ENCODE measurements at places on chromosomes 16 and 17. TPM values are rescaled to one million over a fixed set of nuclear protein-coding genes. Genes with fewer than 3 reads are reported as not detected.

GRCh38 chr16:9070254-9070653 is 21.2 kb upstream of the HAPSTR1 start:
- no peaks in the 10 kb centered on the region for H3K27me3 ChIP-seq
- no peak overlapping the region for H3K4me3 ChIP-seq
- no peaks in the 10 kb centered on the region for H3K36me3 ChIP-seq
- no peak for DNase-seq
- no peaks in the 10 kb centered on the region for H3K4me1 ChIP-seq
- no peak overlapping the region for H3K27ac ChIP-seq

GRCh38 chr16:30837904-30838303 is 50.9 kb upstream of the ZNF629 start:
- H3K4me3 ChIP-seq = no peak overlapping the region
- H3K36me3 ChIP-seq = no peaks in the 10 kb centered on the region
- H3K4me1 ChIP-seq = peaks cover 6% of the 10 kb centered on the region

DNA sequence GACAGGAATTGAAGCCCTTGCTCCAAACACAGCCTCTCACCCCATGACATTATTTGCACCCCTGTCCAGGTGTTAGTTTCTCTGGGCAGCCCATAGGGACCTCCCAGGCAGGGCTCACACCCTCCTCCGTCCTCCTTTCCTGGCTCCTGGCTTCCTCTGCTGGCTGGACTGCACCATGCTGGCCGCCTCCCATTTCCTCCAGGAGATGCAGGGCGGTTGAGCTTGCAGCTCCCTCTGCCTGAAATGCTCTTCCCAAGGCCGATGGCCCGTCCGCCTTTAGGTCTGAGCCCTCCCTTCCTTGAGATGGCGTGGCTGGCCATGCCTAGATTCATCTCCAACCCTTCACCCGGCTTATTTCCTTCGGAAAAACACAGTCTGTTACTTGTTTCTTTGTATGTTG is 334.8 kb downstream of the SNX29 start:
- no peaks in the 10 kb centered on the region for H3K36me3 ChIP-seq
- H3K4me1 ChIP-seq = peaks cover 25% of the 10 kb centered on the region
- no peaks in the 10 kb centered on the region for H3K27me3 ChIP-seq
- DNase-seq = no peak
- no peak overlapping the region for H3K27ac ChIP-seq

DNA sequence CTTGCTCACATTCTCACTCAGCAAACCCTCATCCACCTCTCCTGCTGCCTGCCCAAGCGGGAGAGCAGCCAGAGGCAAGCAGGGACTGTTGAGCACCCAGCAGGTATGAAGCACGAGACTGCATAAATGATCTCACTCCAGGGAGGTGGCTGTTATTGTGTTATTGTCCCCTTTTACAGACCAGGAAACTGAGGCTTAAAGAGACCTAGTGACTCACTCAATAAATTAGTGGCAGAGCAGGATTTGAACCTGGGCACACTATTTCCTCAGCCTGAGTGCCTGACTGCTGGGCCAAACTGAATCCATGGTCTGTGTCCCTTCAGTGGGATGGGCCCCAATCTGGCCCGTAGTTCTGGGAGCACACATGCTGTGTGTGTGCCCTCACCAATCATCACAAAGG is 12.3 kb upstream of the MAP2K3 start:
- H3K36me3 ChIP-seq = no peaks in the 10 kb centered on the region
- no peak overlapping the region for H3K4me3 ChIP-seq
- H3K4me1 ChIP-seq = peaks cover 7% of the 10 kb centered on the region
- H3K27ac ChIP-seq = no peak overlapping the region
- DNase-seq = no peak
- no peaks in the 10 kb centered on the region for H3K27me3 ChIP-seq

DNA sequence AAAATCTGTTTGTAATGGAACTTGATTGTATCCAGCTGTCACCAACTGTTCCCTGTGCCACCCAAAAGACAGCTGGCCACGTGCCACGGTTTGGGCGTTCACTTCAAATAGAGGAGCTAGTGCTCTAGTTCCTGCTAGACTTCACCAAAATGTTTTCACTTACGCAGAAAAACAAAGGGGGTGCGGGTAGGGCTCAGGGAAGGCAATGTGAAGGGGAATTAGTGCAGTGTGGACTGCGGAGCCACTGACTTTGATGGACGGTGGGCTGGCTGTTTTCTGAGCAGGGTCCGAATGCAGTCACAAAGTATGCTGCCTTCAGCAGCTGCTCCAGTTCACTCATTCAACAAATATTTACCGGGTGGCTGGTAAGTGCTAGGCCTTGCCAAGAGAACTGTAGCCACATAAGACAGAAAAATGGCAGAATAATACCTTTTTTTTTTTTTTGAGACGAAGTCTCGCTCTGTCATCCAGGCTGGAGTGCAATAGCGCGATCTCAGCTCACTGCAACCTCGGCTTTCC is 7.6 kb upstream of the CYTH1 start:
- DNase-seq = peak; percentile 37
- H3K27ac ChIP-seq = no peak overlapping the region
- H3K36me3 ChIP-seq = no peaks in the 10 kb centered on the region
- H3K4me1 ChIP-seq = no peaks in the 10 kb centered on the region
- no peaks in the 10 kb centered on the region for H3K27me3 ChIP-seq

GRCh38 chr17:6366221-6366666 is 68.7 kb downstream of the AIPL1 start:
- H3K4me3 ChIP-seq = no peak overlapping the region
- no peaks in the 10 kb centered on the region for H3K36me3 ChIP-seq
- H3K27ac ChIP-seq = no peak overlapping the region
- H3K4me1 ChIP-seq = no peaks in the 10 kb centered on the region
- peak; percentile 54 for DNase-seq

DNA sequence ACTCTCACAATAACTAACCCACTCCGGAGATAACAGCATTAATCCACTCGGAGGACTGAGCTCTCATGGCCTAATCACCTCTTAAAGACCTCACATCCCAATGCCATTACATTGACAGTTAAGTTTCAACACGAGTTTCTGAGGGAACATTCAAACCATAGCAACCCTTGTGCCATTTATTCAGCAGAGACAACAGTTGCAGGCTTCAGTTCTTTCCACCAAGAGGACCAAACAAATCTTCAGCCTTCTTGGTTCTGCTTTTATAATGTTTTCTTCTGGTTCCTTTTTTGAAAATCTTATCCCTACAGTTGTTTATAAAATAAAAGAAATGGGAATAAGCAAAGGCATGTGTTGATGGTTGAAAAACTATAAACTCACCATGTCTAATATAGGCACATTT is 2.1 kb upstream of the CD300E start:
- DNase-seq = no peak
- H3K36me3 ChIP-seq = no peaks in the 10 kb centered on the region
- H3K27ac ChIP-seq = no peak overlapping the region
- no peaks in the 10 kb centered on the region for H3K4me1 ChIP-seq
- H3K4me3 ChIP-seq = no peak overlapping the region

GRCh38 chr17:58677194-58677880 is 14.5 kb downstream of the TEX14 start:
- H3K4me1 ChIP-seq = no peaks in the 10 kb centered on the region
- no peak overlapping the region for H3K4me3 ChIP-seq
- H3K27me3 ChIP-seq = no peaks in the 10 kb centered on the region
- H3K27ac ChIP-seq = no peak overlapping the region

CEMP1 gene
- total RNA-seq = 0.54 TPM

FASN gene
- 43.3 TPM for total RNA-seq

All from kidney (tissue), 22 donors.